Ovary (tissue), 10 donors: ENCODE measurements at places on chromosomes 5 and 9.

- no peak for DNase-seq
These were observed 116.8 kb upstream of the TBC1D2 start for GRCh38 chr9:98372077-98372836.

- DNase-seq: no peak
These were observed 712.1 kb upstream of the MEF2C start for GRCh38 chr5:89595056-89595455.

DNA sequence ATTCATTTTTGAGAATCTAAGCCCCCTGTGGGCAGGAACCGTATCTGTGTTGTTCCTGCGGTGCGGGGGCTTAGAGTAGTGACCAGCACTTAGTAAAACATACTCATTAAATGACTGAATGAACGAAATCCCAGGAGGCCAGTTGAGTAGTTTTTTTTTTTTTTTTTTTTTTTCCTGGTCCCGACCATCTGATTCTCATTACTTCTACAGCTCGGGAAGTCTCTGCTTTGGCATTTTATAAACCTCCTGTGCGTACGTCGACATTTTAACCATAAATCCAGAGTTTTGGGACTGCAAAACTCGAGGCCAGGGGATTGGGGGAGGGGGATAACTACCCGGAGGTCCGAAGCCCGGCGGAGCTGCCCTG is 31.5 kb upstream of the SPRY4 start:
- DNase-seq: no peak

DNA sequence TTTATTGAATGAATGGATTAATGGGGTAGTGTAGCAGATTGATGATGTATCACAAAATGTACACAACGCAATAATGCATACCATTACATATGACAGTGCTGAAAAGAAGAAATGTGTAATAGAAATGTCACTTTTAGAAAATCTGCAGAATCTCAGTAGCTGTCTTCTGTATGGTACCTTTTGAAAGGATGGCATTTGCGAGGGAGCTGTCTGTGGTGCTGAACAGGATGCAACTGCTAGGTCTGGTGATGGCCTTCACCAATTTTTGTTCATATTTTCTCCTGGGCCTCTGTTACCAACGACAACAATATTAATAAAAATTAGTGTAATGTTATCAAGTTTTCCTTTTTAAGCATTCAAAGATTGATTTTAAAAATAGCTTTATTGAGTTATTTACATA is 36.2 kb upstream of the OTULIN start:
- peak; percentile 40 for DNase-seq

- no peak for DNase-seq
These were observed 11.9 kb downstream of the FGF18 start for GRCh38 chr5:171431251-171431777.

DNA sequence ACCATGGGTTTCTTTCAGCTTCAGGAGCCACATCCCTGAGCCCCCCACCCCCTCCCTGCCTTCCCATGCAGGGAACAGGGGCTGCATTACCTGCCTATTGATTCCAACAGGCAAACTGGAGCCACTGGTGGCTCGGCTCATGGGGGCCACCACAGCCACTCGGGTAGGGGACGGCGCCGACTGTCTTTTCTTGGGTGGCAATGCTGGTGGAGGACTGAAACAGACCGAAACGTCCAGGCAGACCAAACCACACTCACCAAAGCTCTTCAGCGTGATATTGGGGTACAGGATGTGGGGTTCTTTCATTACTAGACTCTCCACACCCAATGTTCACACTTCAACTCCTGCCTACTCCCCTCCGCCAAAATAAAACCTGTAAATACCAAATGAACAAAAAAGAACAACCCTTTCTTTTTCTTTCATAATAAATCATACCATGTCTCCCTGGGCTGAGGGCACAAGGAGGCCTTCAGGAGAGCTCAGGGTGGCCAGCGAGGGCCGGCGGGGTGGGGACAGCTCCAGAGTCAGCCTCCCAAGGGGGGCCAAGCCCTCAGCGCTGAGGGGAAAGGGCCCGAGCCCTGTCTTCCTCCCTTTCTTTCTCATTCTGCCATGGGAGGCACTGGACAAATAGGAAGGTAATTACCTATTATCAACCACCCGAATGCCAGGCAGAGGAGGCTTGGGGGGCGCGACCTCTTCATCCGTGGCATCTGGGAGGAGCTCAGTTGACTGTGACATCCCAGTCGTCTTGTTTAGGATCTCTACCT is 83.3 kb downstream of the PRRT1B start:
- DNase-seq: no peak

DNA sequence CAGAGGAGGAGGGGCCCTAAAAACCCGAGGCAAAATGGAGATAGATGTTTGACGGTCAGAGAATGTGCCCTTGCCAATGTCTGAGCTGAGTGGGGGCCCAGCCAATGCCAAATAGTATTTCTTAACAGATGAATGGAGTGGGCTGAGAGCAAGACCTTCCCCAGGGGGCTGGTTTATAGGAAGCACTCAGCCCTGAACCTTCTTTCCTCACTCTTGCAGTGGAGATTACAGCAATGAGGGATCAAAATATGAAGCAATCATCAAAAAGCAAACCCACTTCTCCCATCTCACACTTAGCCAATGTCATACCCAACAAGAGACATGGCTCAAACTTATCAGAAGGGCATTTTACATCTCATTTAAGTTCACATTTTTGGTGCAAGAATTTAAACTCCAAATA is 350.3 kb downstream of the GADD45G start:
- DNase-seq: no peak

- no peak for DNase-seq
These were observed 263.9 kb downstream of the CHSY3 start for GRCh38 chr5:130168211-130168610.
